ENCODE measurements at places on chromosomes 1 and 21. TPM values are rescaled to one million over a fixed set of nuclear protein-coding genes. Genes with fewer than 3 reads are reported as not detected.

SLC1A7 gene
- total RNA-seq, result 1.6 TPM

EFNA1 gene
- total RNA-seq, result 18.5 TPM

WNT3A gene
- total RNA-seq, result not detected

POLR3GL gene
- 16.8 TPM for total RNA-seq

PGLYRP4 gene
- total RNA-seq, result not detected

CFAP298 gene
- 27.3 TPM for total RNA-seq

PODN gene
- total RNA-seq, result 32.4 TPM

TMEM51 gene
- 24.8 TPM for total RNA-seq

KCNJ6 gene
- total RNA-seq, result not detected

RAB3B gene
- 3.3 TPM for total RNA-seq

IGSF5 gene
- total RNA-seq, result not detected

VPS45 gene
- 16.1 TPM for total RNA-seq

KCNN3 gene
- total RNA-seq, result 2.3 TPM

SH3D21 gene
- 143 TPM for total RNA-seq

ELF3 gene
- 581 TPM for total RNA-seq

AMY2B gene
- total RNA-seq, result 11.1 TPM

TEX50 gene
- total RNA-seq, result not detected

AADACL4 gene
- not detected for total RNA-seq

OR2L5 gene
- total RNA-seq, result not detected

RBBP5 gene
- total RNA-seq, result 4.0 TPM

GPR3 gene
- not detected for total RNA-seq

XKR8 gene
- 13.8 TPM for total RNA-seq

ITLN2 gene
- not detected for total RNA-seq

SYNC gene
- total RNA-seq, result 30.4 TPM

SLAMF8 gene
- total RNA-seq, result 1.4 TPM

GRHL3 gene
- not detected for total RNA-seq

LCE2B gene
- total RNA-seq, result not detected

RIPPLY3 gene
- not detected for total RNA-seq

LCE3B gene
- not detected for total RNA-seq

CD1D gene
- 5.9 TPM for total RNA-seq

C1orf87 gene
- not detected for total RNA-seq

ATP1A4 gene
- total RNA-seq, result not detected

LAMB3 gene
- total RNA-seq, result 47.2 TPM

PIGP gene
- total RNA-seq, result 6.7 TPM

S100A3 gene
- not detected for total RNA-seq

TESK2 gene
- 13.3 TPM for total RNA-seq

KLHDC9 gene
- total RNA-seq, result 16.9 TPM

OR2M3 gene
- not detected for total RNA-seq

TSSK3 gene
- total RNA-seq, result not detected

PIGR gene
- 8,844 TPM for total RNA-seq

TMCC2 gene
- total RNA-seq, result not detected

WNT2B gene
- 17.3 TPM for total RNA-seq

LRP8 gene
- 10.7 TPM for total RNA-seq

Data from transverse colon (tissue), 4 donors.